GM12865 (cell line): ENCODE measurements at places on chromosomes 12 and 14.
A peak's percentile ranks its signal among the peaks of the same experiment; 100 is the strongest.

DNA sequence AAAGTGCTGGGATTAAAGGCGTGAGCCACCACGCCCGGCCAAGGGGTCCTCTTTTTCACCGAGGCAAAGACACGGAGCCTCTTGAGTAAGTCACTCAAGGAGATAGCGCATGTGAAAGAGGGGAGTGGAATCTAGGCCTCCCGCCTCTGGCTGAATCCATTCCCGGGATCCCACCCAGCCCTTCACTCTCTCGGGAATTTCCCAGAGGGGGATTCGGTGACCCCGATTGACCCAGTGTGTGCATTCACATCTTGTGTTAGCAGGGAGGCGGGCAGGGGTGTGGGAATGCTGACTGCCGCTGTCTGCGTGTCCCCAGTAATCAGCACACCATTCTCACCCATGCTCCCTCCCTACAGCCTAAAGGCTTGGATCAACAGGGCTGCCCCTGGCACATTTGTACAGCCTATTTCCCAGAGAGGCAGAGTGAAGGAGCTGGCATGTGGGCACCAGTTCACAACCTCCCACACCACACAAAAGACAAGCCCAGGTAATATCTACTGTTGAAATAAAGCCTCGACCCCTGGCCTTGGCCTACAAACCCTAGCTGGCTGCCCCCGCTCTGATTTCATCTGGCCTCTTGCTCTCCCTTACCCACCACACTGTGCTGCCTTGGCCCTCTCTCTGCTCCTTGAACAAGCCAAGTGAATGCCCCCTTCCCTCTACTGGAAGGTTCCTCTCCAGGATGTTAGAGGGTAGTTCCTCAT is 1.3 kb upstream of the LTBP2 start:
- DNase-seq = no peak

GRCh38 chr12:120262852-120263747 is 2.4 kb downstream of the PXN start:
- DNase-seq = no peak

GRCh38 chr14:106883218-106883692 is 1356.9 kb downstream of the TMEM121 start:
- peak; percentile 50 for DNase-seq

- no peak for DNase-seq
Observed at GRCh38 chr12:78095623-78096022, 264.9 kb downstream of the NAV3 start.

- no peak for DNase-seq
Observed at GRCh38 chr12:68905733-68906132, 27.2 kb downstream of the CPM start.

GRCh38 chr12:64666054-64666914 is 56.0 kb downstream of the RASSF3 start:
- DNase-seq = peak; percentile 71

GRCh38 chr14:28831126-28831525 is 64.5 kb downstream of the FOXG1 start:
- peak; percentile 92 for DNase-seq

DNA sequence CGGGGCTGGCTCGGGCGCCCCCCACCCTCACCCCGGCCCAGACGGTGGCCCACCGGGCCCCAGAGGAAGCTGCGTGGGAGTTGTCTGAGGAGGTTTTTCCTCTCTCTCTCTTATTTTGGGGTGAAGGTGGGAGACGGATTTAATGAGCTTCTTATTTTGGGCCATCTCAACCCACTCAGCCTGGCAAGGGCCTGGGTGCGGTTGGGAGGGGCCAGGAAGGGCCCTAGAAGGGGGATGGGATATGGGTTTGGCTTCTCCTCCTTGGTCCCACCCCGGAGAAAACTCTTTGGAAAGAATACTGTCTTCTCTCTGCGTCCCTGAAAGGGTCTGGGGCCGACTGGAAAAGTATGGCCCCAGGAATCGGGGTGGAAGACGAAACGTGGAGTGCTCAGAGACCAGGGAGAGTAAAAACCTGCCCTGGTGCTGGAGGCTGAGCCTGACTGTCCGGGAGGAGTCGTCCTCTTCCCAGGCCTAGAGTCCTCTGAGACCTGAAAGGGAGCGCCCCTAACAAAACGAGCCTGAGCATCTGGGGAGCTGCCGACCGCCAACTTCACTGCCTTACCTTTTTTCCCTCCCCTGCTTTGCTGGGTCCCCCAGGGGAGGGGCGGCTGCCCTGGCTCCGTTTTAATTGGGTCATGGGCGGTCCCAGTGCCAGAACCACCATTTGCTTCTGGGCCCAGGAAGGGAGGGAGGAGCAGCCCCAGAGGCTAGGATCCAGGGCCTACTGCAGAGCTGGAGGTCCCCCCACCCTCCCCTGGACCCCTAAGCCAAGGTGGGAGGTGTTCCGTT is 1.6 kb downstream of the MMP14 start:
- no peak for DNase-seq

GRCh38 chr12:24039113-24039525 is 89.6 kb upstream of the SOX5 start:
- DNase-seq = no peak

- DNase-seq = peak; percentile 30
Observed at GRCh38 chr12:31768046-31768445, 39.2 kb upstream of the AMN1 start.

DNA sequence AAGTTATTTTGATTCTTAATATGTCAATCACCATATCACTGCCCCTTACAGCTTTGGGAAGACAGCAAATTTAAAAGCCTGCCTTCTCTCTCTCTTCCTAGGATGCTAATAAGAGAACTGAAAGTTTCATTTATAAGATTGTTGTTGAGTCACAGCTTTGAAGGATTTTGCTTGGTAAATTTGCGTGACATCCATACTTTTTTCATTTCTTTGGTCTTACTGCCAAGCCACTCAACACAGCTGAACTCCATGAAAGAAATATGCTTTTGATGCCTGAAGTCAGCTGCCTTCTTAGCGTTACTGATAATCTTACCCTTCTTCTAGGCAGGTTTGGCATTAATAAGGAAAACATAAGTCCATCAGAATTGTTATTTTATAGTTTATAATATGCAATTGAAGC is 155.0 kb downstream of the CRADD start:
- DNase-seq = no peak

DNA sequence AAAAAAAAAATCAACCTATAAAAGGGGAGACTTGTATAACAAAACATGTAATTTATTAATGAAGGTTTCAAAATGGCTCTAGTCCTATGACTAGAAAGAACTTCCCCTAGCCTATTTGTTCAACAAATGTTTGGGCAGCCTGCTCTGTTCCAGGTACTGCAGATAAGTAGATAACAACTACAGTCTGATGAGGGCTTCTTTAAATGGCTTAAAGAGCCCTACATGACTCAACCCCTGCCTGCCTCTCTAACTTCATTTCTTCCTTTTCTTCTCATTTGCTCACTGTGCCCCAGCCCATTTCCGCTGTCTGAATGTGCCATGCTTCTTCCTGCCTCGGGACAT is 21.5 kb downstream of the ALDH6A1 start:
- DNase-seq = no peak

DNA sequence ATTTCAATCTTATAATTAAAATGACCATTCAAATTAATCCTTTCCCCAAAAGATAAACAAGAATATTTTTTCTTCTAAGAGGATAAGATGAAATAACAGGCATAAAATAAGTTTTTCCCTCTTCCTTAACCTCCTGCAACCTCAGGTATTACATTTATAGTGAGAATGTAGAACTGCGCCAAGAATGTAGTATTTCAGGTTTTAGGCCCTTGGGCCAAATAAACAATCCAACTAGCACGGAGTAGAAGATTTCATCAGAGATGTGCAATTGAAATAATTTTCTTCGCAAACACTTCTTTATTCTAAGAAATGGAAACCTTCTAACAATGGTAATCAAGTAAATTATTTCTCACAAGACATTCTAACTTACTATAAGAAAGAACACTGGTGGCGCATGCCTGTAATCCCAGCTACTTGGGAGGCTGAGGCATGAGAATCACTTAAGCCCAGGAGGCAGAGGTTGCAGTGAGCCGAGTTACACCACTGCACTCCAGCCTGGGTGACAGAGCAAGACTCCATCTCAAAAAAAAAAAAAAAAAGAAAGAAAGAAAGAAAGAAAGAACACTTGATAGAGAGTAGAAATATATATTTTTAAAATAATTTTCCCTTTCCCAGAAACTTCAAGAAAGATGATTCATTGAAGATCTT is 100.8 kb downstream of the TAOK3 start:
- no peak for DNase-seq

DNA sequence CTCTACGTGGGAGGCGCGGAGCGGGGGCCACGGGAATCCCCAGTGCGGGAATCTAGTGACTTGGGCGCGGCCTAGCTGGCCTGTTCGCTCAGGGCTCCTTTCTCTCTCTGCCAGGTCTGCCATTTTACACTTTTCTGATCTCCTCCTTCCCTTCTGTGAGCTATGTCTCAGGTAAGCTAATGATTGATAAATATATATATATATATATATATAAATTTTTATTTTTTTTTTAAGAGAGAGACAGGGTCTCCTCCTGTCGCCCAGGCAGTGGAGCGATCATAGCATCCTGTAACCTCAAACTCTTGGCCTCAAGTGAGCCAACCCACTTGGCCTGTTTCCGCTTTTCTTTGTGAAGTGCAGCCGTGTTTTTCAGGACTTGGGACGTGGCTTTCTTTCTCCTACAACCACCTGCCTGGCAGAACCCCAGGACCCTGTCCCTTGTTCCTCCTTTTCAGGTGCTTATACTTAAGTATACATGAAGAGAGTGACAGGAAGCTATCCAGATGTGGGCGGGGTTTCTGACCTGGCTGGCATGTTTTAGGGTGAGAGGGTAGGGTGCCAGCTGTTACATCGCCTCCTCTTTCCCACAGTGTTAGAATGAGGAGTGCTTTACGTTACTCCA is 547 bp downstream of the ZNF140 start:
- DNase-seq = peak; percentile 19

GRCh38 chr14:73824127-73824526 is 27.5 kb upstream of the PTGR2 start:
- no peak for DNase-seq

- peak; percentile 82 for DNase-seq
Observed at GRCh38 chr14:92728759-92729364, 19.6 kb downstream of the LGMN start.

DNA sequence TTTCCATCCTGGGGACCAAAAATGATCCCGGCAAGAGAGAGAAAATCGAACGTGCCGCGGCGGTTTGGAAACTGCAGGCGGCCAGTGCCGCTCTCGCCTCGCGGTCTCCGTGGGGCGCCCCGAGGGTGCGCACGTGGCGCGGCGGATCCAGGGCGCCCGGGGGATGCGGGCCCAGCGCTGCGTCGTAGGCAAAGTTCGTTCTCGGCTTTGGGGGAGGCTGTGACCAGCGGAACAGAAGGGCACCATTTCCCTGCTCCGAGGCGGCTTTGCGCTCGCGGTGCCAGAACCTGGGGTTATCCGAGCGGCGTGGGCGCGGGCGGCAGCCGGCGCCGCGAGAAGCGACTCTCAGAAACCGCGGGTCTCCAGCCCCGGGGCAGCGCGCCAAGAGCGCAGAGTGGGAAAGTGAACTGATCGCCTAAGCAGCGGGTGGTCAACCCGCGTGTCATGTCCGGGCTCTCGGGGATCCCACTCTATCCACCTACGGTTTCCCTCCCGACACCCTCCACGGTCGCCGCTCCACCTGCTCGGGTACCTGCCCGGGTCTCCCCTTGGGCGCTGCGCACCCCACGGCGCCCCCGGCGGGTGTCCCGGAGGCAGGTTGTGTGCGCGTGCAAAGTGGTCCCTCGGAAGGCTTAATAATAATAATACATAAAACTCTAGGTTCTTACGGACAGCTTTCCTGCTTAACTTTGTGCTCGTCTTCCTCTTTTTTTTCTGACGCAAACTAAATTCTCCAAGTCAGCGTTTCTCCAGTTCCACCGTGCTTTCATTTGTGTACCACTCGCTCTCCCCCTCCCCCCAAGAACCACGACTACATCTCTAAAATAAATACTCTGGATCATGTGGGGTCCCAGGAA is 1.2 kb downstream of the ESRRB start:
- no peak for DNase-seq

DNA sequence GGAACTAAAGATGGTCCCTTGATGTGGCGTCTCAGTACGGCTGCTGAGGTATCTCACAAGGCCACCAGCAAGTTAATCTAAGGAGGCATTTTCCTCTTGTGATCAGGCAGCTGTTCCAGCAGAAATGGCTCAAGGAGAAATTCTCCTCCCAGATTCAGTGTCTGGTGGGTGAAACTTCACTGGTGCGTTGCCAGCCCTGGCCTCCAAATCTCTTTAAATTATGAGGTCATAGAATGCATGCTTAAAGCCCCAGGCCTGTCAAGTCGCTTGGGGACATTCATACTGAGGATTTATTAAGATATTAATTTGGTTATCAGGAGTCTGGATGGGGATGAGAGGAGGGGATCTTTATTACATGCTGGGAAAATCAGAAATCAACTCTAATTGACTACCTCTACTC is 72.9 kb downstream of the PPP2R5C start:
- DNase-seq = no peak

- DNase-seq = no peak
Observed at GRCh38 chr14:91129261-91129660, 15.4 kb downstream of the DGLUCY start.

DNA sequence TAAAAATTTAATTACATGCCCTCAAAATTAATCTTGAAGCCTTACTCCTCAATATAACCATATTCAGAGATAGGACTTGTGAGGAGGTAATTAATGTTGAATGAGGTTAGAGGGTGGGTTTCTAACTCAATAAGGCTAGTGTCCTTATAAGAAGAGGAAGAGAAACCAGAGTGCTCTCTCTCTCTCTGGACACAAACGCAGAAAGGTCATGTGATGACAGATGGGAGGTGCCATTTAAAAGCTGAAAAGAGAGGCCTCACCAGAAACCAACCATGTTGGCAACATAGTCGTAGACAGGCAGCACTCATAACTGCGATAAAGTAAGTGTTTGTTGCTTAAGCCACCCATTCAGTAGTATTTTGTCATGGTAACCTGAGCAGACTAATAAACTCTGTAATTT is 378.5 kb upstream of the LMO3 start:
- DNase-seq = peak; percentile 1

- no peak for DNase-seq
Observed at GRCh38 chr12:101795786-101796185, 35.0 kb downstream of the GNPTAB start.

- no peak for DNase-seq
Observed at GRCh38 chr14:102666635-102667034, 74.2 kb downstream of the RCOR1 start.

GRCh38 chr12:113755098-113755497 is 211.0 kb downstream of the RBM19 start:
- DNase-seq = no peak

- no peak for DNase-seq
Observed at GRCh38 chr14:85572011-85572410, 42.1 kb downstream of the FLRT2 start.

DNA sequence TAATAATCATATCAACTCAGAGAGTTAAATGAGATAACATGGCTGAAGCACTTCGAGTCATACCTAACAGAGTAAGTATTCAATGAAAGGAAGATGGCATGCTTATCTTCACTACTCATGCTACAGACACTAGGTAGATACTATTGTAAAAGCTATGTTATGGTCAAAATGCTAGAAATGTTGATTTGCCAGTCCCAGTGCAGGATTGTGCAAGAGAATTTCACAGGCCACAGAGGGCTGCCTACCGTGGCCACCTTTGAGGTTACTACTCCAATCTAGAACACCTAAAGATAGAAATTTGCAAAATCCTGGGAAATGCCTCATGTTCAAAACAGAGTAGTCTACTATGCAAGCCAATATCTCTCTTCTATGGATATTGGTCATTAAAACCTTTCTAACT is 75.3 kb upstream of the PLEKHG7 start:
- no peak for DNase-seq

- DNase-seq = no peak
Observed at GRCh38 chr14:96917442-96917963, 120.3 kb downstream of the VRK1 start.

- DNase-seq = no peak
Observed at GRCh38 chr14:86217523-86217922, 687.6 kb downstream of the FLRT2 start.
